ENCODE measurements at places on chromosomes 2 and 18.

DNA sequence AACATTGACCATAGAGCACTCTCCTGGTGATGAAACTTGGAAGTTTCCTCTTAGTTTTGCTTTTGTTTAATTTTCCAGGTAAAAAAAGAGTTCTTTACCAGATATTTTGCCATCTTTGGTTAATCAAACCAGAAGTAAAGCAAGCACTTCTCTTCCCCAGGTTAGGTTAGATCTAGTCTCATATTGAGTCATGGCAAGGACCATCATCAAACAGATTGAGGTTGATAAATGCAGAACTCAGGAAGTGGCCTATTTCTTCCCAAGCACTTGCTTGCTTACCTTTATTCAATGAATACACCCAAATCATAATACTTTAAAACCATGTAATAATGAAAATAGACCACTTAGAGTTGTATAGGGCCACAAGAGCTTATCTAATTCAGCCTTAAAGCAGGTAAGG lies 23.4 kb downstream of the DNAH6 start:
- no peak for DNase-seq

DNA sequence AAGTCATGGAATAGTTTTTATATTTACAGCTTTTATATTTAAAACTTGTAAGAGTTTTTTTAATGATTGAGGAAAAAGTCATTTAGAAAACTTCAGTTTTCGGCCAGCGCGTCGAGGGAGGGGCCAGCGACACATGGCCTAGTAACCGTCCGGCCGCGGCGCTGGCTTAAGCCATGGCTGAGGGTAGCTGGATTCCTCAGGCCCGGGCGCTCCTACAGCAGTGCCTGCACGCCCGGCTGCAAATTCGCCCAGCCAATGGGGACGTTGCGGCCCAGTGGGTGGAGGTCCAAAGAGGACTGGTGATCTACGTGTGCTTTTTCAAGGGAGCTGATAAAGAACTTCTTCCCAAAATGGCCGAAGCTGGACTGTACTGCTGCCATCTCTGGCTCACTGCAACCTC lies 4.9 kb upstream of the KLHL41 start:
- no peak for DNase-seq

- DNase-seq, result no peak
Measured at GRCh38 chr2:162067596-162067995, 6.4 kb downstream of the DPP4 start.

DNA sequence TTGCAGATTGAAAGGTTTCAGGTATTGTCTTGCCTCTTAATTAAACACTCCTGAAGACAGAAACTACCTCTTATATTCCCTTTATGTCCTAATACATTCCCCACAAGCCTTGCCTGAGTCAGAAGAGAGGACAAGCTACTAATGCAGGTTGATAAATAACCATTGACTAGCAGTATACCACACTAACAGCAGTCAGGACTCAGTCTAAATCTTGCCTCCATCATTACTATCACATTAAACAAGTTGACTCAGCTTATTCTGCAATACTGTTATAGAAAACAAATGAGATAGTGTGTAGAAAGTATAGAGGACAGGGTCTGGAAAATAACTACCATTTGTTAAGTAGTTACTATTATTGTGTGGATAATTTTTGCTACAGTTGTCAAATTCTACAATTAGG lies 63.8 kb downstream of the TTC21B start:
- DNase-seq, result no peak
